Fibroblast of skin of abdomen (primary cell): ENCODE measurements at places on chromosomes 1 and 21.

DNA sequence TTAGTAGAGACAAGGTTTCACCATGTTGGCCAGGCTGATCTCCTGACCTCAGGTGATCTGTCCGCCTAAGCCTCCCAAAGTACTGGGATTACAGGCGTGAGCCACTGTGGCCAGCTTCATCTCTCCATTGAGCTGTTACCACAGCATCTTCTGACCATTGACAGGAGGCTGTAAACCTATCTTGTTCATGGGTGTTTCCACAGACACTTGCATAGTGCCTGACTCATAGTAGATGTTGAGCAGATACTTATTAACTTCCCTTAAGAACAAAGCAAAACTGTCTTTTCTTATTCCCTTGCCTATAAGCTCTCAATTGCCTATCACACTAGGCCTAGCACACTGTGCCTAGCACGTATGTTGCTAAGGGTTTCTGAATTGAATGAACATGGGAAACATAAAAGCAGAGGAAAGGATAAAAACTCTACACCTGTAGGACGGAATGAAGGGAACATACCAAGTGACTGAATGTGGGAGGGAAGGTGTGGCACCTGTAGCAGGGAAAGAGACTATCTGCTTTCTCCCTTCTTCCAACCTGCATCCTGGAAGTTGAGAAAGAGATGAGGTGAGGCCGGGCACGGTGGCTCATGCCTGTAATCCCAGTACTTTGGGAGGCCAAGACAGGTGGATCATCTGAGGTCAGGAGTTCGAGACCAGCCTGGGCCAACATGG lies 1.2 kb upstream of the C1orf54 start:
- no peak for DNase-seq

DNA sequence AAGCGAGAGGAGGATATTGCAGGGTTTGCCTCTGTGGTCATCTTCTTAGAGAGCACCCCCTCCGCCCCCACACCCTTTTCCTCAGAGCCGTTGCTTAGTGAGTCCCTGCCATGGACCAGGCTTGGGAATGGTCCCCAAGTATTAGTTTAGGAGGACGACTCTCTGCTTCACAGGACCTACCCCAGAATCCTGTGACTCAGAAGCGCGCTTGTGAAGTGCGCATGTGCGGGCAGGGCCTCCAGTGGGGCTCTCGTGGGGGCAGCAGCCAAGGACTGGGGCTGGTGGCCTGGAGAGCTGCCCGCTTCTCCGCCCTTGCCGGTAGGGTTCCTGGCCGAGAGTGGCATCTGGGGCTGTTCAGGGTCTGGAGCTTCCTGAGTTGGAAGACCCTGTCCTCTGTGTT lies 37.3 kb upstream of the HMGN1 start:
- peak; percentile 33 for DNase-seq

DNA sequence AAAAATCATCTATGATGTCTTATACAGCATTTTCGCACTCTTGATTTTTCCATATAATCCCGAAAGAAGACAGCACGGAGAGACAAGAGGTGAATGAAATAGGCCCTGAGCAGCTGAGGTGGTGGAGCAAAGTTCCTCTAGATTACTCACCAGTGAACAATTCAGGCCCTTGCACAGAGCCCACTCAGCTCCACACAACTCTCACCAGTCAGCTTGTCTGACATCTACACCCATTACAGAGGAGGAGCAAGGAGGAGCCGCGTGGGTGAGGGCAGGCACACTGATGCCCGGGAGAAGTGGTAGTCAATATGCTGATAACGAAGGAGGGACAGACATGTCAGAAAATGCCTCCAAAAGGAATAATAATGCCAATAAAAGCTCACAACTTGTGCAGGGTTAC lies 59.9 kb downstream of the DNM3 start:
- DNase-seq: no peak

DNA sequence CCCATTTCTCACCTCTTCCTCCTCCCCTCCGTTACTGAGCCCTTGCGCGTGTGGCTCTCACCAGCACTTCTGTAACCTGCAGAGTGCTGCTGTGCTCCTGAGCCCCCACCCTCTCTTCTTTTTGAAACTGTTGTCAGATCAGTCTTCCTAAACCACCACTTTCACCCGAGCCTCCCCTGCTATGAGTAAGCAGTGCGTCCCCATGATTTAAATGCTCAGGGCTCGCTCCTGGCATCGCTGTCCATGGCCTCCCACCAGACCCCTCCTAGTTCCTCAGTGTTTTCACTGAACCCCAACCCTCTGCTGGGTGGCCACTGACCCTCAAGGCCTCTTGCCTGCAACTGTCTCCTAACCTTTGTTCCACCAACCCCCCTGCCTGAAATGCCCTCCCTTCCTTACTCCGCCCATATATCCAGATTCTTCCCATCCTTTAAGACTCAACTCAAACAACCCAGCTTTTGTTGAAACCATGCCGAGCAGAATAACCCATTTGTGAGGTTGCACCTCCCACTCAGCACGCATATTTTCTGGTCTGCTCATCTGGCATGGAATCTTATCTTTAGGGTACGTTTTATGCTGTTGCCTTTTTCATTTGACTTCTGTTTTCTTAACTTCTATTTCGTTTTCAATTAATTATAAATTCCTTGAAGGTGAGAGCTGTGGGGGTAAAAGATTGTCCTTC lies 64.5 kb upstream of the FAM3B start:
- DNase-seq: peak; percentile 44

DNA sequence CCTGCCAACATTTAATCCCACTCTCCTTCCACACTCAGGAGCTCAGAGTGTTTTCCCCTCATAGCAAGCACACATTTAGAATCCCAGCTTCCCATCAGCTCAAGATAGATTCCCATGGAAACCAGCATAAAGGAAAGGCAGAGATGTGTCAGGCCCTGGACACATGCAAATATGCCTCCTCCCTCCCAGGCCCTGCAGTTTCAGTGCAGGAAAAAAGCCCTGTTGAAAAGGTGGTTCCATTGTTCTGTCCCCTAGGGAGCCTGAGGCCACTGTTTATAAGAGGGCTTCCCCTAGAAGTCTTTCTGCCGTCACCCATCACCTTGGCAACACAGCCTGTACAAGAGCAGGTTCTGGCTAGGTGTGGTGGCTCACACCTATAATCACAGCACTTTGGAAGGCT lies 3.6 kb downstream of the CACNA1S start:
- no peak for DNase-seq

GRCh38 chr1:217389895-217390294 lies 241.0 kb downstream of the GPATCH2 start:
- DNase-seq: no peak
